Trophoblast cell (in vitro differentiated cells and primary cell): ENCODE measurements at places on chromosomes 5 and 9.

DNA sequence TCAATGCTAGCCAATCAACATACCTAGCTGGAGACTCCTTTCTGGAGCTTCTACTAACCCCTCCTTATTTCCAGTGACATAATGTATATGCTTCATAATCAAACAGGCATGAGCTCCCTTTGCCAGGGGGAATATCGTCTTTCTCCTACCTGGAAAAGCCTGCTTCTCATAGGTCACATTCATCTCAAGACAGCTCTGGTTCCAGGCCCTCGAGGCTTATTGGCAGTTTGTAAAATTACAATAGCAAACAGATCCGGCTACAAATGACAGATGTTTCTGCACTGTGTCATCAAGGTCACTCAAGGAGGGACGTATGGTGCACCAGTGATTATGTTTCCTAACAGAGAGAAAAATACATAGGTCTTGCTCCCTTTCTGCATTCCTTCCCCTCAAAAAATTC is 140.0 kb downstream of the SAXO1 start:
- peak; percentile 78 for DNase-seq

- DNase-seq = no peak
Measured at GRCh38 chr5:105917189-105917588, 1753.5 kb downstream of the EFNA5 start.

DNA sequence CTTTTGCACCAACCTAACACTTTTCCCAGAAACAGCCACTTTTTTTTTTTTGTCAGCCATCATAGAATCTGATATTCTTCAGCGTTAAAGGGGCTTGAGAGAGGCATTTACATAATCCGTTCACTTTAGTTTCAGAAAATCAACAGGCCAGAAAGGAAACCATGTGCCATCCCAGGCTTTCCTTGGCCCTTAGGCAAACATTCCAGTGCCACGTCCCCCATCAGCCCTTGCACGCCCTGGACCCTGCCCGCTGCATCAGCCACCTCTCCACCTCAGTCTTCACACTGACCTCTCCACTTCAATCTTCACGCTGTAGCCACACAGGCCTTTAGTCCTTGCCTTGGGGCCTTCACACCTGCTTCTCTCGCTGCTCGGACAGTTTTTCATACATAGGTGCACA is 123.2 kb downstream of the GRIA1 start:
- no peak for DNase-seq

DNA sequence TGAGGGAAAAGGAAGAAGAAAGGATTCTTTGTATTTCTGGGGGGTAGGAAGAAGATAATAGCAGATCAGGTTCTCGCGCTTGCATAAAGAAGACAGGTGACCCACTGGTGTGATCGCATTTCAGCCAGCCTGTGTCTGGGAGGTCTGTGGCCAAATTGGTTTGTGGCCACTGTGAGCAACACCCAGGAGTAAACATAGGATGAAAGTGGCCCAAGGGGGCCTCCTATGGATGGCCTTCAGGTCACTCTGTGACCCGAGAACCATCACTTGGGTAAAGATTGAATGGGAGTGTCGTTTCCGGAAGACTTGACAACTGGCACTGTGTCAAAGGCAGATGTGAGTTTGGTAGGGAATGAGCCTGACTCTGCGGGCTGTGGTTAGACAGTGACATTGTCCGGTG is 34.2 kb downstream of the RAI14 start:
- DNase-seq = no peak

- no peak for DNase-seq
Measured at GRCh38 chr5:121430538-121430937, 421.1 kb upstream of the FTMT start.

- peak; percentile 55 for DNase-seq
Measured at GRCh38 chr5:24397601-24398000, 247.2 kb downstream of the CDH10 start.

DNA sequence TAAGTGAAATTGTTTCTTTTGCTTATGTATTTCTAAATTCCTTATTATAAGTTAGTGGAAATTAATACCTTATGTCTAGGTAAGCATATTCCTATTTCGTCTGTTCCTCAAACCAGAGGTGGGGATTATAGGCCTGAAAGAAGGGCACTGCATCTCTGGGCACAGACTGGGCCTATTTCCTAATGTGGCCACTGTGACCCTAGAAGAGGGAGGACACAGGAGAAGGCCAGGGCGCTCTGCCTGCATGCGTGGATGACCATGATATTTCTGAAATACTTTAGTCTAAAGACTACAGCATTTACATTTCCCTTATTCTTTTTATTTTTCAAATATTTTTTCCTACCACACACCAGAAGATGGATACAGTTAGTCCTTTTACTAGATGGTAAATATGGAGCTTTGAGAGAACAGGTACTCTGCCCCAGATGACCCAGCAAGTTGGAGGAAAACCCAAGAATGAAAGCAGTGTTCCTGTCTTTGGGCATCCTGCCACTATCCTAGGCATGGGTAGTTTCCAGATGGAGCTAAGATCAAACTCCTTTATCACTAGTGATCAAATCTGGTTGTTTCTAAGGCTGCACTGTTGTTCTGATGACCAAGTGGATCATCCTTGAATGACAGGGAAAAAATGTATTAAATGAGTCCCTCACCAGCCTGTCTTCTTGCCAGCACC is 27.8 kb downstream of the RUSC2 start:
- DNase-seq = no peak

DNA sequence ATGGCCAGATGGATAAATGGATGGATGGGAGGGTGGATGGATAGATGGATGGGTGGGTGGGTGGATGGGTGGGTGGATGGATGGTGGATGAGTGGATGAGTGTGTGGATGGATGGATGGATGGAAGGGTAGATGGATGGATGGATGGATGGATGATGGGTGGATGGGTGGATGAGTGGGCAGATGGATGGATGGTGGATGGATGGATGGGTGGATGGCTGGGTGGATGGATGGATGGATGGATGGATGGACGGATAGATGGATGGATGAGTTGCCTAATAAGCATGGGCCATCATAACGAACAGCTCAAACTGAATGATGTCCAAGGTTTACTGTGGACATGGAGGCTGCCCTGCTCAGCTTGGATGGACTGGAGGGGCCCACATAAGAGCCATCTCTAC is 89.8 kb upstream of the SMIM23 start:
- DNase-seq = no peak

GRCh38 chr5:31229266-31229665 is 35.8 kb downstream of the CDH6 start:
- DNase-seq = no peak

DNA sequence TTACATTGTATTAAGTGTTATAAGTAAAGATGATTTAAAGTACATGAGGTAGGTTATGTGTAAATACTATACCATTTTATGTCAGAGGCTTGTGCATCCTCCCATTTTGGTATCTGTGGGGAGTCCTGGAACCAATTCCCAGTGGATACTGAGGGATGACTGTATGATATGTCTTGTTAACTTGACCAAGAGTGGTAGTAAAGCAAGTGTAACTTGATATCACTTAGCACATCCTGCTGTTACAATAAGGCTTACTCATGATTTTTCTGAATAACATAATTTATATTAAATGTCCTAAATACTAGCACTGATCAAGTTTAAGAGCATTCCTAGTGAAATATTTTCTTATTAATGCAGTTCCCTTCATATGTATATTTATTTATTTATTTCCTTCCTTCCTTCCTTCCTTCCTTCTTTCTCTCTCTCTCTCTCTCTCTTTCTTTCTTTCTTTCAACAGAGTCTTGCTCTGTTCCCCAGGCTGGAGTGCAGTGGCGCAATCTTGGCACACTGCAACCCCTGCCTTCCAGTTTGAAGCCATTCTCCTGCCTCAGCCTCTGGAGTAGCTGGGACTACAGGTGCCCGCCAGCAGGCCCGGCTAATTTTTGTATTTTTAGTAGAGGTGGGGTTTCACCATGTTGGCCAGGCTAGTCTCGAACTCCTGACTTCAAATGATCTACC is 7.5 kb downstream of the NDFIP1 start:
- no peak for DNase-seq

DNA sequence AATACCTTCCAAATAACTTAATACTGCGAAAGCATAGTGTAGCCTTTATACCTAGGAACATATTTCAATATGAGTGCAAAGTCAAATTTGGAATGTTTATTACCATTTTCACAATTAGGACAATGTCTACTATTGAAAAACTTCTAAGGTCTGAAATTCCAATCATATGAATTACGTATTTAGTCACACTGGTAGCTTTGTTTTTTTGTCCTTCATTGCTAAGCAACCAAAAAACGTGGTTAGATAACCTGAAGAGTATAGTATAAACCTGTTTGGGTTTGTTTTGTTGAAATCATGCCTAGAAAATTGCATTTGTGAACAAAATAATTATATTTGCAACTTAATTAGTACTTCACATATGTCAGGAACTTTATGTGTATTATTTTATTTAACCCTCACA is 134.2 kb downstream of the FBXO4 start:
- peak; percentile 89 for DNase-seq

GRCh38 chr5:153439130-153439529 is 51.3 kb upstream of the GRIA1 start:
- DNase-seq = no peak

GRCh38 chr9:104879555-104880309 is 48.2 kb downstream of the ABCA1 start:
- no peak for DNase-seq

- peak; percentile 83 for DNase-seq
Measured at GRCh38 chr5:91119217-91119616, 263.9 kb downstream of the ARRDC3 start.

DNA sequence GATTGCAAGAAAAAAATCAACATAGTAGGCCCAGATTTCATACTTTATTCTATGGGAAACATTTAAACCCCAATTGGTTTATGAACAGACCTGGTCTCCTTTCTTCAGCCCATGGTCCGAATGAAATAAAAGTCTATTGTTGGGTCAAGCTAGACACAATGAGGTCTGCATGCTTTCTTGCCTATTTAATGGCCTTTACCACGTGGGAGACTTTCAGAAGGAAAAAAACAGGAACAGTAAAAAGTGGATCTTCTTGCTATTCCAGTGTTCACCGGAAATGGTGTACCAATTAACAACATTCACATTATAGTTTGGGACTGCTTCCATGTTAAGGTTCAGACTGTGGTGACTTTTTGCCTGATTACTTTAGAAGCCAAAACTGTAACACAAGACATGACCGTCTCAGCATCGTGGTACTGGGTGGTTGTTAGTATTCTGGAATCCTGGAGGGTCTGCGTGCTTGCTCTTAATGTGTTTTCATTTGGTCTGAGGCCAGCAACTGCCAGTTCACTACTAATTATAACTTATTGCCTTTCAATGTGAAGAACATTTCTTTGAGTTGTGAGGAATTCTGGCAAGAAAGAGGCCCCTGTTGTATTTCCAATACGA is 85.4 kb upstream of the PRRC1 start:
- no peak for DNase-seq

GRCh38 chr5:39106322-39106721 is 32.1 kb upstream of the RICTOR start:
- DNase-seq = no peak

DNA sequence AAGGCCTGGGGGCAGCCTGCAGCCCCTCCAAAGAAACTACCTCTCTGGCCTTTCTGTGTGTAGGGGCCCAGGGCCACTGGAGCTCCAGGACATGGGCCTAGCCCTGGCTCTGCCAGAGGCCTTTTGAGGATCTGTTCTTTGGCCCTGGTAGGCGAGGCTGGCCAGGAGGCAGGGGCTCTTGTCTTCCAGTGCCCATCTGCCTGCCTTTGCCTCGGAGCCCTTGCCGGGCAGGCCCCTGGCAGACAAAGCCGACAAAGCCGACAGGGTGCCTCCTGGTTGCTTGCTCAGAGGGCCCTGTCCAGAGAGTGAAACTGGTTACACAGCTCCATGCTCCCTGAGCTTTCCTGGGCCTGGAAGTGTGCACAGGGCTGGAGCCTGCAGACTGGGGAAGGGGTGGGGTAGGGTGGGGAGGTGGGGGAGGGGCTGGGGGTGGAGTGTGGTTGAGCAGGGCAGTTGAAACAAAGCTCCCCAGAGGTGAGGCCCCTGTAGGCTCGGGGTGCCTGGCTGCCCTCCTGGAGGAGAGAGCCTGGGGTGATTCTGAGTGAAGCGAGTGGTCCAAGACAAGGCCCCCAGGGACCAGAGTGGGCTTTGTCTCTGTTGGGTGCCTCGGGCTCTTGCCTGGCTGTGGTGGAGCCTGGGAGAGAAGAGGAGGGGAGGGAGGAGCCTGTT is 29.3 kb downstream of the PTPA start:
- DNase-seq = peak; percentile 60

DNA sequence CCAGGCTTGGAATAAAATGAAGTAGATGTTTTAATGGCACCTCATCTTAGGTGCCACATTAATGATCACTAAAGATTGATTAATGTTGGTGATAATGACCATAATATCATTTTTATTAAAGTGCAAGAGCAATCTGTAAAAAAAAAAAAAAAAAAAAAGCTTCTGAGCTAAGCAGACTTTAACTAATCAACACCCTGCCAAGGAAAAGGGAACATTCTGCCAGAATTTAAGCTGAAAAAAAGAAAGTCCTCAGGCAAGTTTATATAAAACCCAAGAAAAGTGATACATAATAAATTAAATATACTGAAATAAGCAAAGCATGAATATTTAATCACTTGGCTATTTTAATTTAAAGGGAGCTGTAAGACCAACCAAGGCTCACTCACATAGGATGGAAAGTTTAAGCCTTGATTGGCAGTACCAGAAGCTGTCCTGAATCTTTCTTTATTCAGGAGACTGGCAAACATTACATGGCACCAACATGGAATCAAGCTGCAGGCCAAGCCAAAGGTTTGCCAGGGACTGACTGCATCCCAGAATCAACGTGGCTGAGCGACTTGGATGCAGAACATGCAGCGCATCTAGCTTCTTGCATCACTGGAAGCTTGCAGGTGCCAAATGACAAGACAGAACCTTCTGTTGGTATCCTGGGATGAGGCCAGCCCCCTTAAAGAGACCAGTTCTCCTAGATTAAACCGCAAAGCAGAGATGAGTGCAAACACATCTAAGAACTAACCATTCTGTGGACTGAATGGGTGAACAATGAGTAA is 413.6 kb downstream of the ENC1 start:
- no peak for DNase-seq

DNA sequence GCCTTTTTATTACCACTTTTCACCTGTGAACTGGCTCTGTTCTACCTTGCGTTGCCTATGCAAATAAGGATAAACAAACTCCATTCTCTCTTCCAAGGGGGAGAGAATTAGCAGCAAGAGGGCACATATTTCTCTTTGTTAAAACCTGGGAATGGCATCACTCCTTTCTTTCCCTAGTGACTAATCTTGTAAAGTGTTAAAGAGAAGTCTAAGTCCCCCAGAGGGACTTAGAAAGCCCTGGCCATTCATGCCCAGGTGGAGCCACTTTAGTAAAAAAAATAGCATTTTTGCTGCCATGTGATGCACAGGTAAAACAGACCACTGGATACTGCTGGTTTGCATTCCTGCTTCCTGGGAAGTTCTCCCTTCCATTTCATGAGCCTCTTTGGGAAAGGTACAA is 148.4 kb downstream of the MAN2A1 start:
- DNase-seq = no peak

GRCh38 chr5:141966963-141967333 is 2.0 kb upstream of the RNF14 start:
- no peak for DNase-seq
